ENCODE measurements at places on chromosomes 3 and 15.

DNA sequence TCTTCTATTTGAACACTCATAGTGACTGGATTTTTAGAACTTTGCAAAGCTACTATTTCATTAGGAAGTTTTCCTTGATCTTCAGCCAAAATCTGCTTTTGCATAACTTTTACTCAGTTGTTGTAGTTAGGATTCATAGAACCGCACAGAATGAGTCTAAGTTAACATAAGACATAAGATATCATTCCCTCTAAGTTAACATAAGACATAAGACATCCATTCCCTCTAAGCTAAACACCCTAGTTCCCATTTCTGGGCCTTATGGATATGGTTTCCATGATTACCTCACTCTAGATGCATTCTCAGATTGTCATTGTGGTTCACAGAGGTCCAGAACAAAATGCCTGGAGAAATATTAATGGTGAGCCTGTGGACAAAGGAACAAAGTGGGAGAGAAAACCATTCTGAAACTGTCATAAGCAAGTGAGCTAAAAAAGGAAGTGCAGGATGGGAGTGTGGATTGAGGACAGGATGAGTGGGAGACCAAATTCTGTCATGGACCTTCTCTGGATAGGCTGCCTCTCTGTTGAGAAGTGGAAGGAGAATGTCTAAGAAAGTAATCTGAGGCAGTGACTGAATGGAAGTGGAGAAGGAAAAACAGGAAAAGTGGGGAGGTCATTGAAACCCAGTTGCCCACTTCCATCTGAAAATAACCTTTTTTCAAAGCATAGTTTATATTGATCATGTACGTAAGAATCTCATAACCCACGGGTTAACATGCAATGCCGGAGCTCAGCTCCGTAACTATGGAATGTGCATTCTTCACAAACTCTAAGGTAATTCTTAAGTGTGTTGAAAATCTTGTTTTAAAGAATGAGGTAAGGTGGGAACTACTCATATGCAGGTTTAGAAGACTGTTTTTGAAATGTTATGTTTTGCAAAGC is 37.4 kb upstream of the SECISBP2L start:
- DNase-seq: no peak

- DNase-seq: no peak
Measured at GRCh38 chr15:70602834-70603560, 160.4 kb downstream of the UACA start.

GRCh38 chr3:71951361-71951760 is 166.4 kb upstream of the PROK2 start:
- DNase-seq: no peak

DNA sequence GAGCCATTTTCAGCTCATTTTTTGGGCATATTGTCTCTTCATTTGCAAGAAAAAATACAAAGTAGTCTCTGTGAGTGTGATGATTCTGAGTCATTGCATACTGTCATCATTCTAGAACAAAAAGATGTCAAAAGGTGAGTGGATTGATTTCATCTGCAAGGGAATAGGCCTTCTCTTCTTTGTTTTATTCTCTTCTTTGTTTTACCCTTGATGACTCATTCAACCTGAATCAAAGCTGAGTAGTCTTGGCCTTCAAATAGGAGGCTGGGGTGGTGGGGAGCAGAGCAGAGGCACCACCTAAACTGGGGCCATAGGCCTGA is 25.4 kb downstream of the CYP19A1 start:
- no peak for DNase-seq

DNA sequence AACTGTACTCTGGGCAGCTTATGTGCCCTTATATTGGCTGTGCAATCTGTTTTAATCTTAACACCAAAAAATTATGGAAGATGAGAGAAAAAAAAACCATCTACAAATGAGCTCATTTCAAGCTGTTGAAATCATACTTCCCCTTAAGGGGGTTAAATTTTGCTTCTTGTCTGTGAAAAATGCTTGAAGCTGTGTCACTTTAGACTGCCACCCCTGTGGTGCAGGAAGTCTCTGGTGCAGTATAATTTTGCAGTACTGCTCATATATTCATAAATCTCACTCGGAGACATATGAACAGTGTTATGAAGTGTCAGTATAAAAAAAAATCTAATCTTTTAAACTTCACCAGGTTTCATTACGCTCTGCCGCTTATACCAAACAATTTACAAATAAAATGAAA is 30.4 kb upstream of the FEZF2 start:
- no peak for DNase-seq

- DNase-seq: no peak
Measured at GRCh38 chr3:126599101-126599500, 40.4 kb upstream of the C3orf22 start.

DNA sequence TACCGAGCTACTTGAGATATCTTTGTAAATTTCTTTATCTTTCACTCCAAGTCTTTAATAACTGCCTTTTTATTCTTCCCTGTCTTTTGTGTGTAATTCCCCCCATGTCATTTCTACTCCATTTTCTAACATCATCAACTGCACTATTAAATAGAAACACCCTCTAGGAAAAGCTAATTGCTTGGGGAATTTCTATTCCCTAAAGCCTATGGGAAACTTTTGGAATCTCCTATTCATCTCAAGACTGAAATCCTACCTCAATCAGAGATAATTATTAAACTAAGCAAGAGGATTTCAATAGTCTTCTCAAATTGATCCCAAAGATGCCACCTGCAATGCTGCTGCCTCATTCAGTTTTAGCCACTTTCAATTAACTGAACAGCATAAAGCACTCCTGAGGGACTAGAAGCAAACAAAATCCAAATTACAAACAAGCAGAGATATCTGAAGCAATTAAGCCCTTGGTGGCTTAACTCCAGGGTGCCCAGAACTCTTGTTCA is 598.7 kb downstream of the IGSF11 start:
- DNase-seq: no peak

DNA sequence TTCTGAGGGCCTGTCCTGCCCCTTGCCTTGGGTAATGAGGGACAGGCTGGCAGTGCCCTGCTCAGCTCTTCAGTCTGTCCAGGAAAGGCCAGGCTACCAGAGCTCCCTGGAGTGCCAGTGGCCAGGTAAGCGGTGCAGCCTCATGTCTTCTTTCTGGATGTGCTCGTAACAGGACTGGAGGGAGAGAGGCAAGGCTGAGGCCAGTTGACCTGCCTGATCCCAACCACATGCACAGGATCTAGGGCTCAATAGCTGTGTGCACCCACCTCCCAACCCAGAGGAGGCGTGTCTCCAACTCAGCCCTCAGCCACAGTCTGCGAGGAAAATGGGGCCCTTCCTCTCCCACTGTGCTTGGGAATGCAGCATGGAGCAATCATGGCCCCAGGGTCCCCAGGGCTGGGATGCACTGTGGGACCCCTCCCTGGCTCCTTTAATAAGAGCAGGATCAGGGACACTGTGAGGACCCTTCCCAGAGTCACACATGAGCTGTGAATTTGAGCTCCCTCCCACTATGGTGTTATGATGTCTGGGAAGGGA is 22.5 kb downstream of the ALS2CL start:
- no peak for DNase-seq

DNA sequence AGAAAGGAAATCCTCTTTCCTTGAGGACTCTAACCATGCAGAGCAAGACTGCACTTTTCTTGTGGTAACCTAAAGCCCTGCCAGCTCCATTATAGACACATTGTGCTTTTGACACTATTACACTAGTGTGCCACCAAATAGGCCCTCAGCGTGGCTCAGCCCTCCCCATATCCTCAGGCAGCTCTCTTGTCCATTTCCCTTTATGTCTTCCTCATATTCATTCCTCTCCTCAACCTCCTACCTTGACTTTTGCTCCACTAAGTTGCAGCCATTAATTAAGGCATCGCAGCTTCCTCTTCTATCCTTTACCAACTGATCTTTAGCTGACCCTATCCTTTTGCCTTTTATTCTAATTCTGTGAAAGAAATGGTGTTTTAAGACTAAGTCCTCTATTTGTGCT is 3.7 kb downstream of the ATG7 start:
- no peak for DNase-seq

GRCh38 chr3:4826237-4827100 is 152.8 kb upstream of the BHLHE40 start:
- DNase-seq: no peak

DNA sequence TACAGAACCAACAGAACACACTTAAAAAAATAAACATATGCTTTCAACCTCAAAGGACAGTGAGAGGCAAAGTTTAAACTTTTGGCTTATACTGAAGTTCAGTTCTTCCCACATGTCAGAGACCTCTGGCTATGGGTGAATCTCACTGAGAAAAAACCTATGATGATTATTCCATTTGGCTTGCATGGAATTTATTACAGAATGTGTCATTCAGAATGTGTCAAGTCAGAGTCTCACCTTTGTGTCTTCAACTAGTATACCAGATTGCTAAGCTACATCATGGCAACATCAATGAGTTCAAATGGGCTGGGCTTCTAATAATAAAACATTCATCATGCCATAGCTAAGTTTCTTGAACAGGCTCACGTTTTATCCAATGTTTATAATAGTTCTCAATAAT is 987.0 kb downstream of the NTRK3 start:
- no peak for DNase-seq

- no peak for DNase-seq
Measured at GRCh38 chr15:80010131-80010673, 39.2 kb upstream of the BCL2A1 start.

- no peak for DNase-seq
Measured at GRCh38 chr3:10780922-10781321, 35.1 kb upstream of the SLC6A11 start.

- DNase-seq: no peak
Measured at GRCh38 chr15:77464129-77464865, 43.6 kb downstream of the HMG20A start.

GRCh38 chr3:185090811-185091210 is 62.0 kb downstream of the C3orf70 start:
- DNase-seq: no peak

- no peak for DNase-seq
Measured at GRCh38 chr15:99010768-99011167, 3.2 kb upstream of the PGPEP1L start.

GRCh38 chr15:38252481-38253350 is at the start of gene SPRED1:
SPRED1 (plus strand) TSS chr15:38252836; CDS start chr15:38253186, 350 bp downstream.
- no peak for DNase-seq

- no peak for DNase-seq
Measured at GRCh38 chr3:194549853-194550252, 63.1 kb upstream of the ATP13A3 start.

DNA sequence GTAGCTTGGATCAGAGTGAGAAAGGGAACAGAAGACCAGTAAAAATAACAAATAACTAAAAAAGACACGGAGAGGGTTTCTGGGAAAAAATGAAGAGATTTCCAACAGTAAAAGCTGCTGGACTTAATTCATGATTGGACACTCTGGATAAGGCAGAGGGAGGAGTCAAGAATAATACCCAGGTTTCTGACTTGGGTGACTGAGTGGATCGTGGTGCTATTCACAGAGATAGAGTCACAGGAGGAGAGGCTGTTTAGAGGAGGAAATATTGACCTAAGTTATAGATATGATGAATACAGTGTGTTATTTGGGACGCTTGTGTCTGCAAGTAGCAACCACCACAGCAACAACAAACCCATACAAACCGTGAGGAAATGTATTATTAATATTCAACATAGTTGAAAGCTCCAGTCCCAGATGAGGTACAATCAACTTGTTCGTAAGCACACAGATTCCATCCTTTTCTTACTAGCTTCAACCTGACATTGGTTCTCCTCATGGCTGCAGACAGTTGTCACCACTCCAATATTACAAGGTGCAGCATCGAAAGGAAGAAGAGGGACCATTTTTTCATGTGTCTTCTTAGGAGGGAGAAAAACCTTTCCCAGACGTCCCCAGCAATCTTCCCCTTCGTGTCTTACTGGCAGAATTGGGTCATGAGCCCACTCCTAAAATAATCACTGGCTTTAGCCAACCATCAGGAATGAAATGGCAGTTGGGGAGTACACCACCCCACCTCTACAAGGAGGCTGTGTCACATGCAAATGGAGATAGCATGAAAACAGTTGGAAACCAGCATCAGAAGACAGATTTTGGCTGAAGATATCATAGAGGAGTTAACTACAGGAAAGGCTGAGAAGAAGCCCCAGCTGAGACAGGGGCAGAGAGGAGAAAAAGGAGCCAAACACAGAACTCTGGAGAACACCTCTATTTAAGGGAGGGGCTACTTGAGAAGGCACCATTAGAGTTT is 387.8 kb downstream of the SHQ1 start:
- DNase-seq: no peak

- DNase-seq: peak; percentile 86
Measured at GRCh38 chr3:58049143-58049785, 41.0 kb downstream of the FLNB start.

GRCh38 chr3:112247350-112247749 is 46.7 kb downstream of the SLC9C1 start:
- DNase-seq: no peak

DNA sequence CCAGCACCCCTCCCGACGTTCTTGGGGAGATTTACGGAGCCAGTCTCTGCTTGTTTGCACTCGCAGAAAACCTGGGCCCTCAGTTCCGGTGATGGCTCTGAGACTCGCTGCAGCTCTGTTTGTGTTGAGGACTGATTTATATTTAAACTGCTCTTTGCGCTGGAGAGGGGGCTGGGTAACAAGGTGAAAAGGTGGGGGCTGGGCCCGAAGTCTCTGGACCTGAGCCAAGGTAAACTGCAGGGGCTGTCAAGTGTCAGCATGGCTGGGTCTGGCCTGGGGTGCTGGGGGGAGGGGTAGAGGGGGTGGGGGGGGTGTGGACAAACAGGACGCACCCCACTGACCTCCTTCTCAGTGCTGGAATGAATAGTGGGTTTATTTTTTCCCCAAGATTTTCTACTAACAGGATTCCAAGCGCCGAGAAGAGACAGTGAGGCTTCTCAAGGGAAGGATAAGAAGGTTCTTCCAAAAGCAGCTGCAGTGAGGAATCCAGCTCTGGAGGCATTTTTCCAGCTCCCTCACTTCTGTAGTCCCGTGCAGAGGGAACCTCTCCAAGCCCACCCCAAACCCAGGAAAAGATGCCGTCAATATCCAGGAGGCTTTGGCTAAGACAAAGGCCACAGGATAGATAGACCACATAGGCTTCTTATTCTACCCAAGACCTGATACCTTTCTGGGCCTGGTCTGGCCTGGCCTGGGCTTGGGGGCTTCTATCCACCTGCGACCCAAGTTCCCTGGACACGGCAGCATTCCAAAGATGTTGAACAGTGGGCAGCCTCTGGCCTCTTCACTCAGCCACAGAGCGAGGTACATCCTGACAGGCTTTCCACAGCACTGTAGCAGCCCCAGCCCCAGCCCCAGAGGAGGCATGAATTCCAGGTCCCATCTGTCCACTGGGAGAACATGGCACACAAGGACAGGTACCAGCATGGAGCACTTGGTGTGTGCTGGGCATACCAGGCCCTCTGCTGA is 938 bp upstream of the SLCO2A1 start:
- no peak for DNase-seq

GRCh38 chr3:189455009-189455408 is 176.2 kb upstream of the TP63 start:
- DNase-seq: no peak

GRCh38 chr15:90773485-90773884 is 56.3 kb downstream of the BLM start:
- DNase-seq: no peak

DNA sequence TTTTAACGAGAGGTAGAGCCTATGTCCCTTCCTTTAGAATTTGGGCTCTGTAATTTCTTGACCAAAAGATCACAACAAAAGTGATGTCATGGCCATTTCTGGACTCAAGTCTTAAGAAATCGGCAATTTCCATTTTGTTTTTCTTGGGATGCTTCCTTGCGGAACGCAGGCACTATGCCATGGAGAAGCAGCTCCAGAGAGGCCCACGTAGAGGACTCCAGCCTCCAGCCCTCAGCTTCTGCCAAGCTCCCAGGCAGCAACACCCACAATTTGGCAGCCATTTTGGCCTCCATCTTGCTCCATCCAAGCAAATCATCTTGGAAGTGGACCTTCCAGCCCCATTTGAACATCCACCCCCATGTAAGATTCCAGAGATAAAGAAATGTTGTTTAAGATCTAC is 6.0 kb upstream of the GPD1L start:
- no peak for DNase-seq

- DNase-seq: no peak
Measured at GRCh38 chr3:125231895-125232294, 19.3 kb upstream of the SLC12A8 start.
